Fibroblast of skin of left biceps (primary cell): ENCODE measurements at places on chromosomes 2 and 18.

- peak; percentile 35 for DNase-seq
Observed at GRCh38 chr2:202113571-202114142, 40.6 kb downstream of the KIAA2012 start.

GRCh38 chr2:221943076-221943810 lies 355.6 kb downstream of the PAX3 start:
- DNase-seq, result no peak

DNA sequence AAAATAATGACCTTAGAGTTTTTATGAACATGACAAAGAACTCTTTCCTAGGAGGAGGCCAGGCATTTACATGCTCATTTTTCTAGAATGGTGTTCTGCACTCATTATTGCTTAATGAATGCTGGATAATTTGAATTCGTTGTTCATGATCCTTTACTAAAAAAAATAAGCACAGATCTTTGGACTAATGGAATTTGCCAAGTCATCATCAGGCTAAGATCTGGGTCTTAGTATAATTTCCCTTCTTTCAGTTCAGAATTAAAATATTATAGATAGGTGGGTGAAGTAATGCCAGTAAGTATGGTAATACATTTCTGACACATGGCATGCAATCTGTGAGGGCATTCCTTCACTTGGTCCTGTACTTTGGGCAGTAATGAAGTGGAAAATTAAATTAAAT lies 143.8 kb upstream of the AQP4 start:
- DNase-seq, result no peak

DNA sequence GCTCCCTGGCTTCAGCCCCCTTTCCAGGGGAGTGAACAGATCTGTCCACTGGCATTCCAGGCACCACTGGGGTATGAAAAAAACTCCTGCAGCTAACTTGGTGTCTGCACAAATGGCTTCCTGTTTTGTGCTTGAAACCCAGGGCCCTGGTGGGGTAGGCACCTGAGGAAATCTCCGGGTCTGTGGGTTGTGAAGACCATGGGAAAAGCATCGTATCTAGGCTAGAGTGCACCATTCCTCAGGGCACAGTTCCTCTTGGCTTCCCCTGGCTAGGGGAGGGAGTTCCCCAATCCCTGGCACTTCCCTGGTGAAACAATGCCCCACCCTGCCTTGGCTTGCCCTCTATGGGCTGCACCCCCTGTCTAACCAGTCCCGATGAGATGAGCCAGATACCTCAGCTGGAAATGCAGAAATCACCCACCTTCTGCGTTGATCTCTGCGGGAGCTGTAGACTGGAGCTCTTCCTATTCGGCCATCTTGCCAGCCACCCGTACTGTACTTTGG lies 34.1 kb downstream of the TFPI start:
- DNase-seq, result no peak

DNA sequence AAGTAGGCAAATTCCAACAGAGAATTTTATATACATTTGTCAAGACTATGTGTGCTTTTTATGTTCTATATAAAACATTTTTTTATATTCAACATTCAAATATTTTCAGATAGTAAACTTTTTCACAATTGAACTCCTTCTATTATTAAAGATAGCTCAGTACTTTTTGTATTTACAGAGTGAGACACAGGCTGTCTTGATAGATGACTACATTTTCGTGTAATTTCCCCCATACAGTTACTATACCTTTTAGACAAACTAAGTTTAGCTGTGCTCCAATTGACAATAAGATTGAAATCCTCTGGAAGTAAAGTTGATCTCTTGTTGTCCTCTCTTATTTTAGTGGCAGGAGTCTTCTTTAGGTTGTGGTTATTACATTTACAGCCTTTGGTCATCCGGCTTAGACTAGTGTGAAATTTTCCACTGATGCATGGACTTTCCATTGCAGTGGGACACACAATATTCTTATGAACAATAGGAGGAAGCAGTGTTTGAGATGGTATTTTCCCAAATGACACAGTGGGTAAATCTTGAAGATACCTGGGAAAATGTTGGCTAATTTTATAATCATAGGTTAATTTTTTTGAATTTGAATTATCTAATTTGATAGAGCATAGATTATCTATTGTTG lies 21.0 kb downstream of the ZSWIM2 start:
- DNase-seq, result no peak

DNA sequence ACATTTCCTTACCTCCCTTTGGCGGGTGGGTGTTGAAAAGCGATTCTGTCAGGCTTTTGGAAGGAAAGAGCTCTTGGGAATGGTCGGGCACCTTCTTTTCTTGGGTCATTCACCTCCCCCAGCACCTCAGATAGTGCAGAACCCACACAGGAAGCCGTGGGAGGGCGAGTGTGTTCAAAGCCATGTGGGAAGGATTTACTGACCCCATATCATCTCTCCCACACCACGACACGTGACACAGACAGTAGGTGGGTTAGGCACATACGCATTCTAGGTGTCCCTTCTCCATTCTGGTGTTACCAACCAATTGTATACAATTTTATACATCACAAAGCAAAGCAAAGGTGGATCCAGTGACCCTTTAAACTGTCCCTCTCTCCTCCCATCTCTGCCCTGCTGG lies 263.7 kb upstream of the REV1 start:
- no peak for DNase-seq

DNA sequence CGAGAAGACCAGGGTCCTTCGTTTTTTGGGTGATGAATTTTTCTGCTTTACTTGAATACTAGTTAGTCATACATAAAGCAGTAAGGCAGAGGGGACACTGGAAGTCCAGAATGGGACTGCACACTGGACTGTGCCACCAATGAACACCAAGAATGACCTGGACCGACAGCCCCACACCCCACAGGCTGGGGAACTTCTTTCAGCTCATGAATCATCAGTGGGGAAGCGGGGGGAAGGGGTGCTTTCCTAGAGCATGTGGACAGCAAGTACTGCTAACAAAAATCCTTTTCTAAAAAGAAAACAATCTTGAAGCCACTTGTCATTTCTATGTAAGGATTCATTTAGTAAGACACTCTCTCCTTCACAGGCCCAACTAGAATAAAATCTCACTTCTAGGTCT lies 86.0 kb downstream of the DTNB start:
- no peak for DNase-seq

GRCh38 chr18:37612524-37613252 lies 47.1 kb upstream of the CELF4 start:
- DNase-seq, result no peak

DNA sequence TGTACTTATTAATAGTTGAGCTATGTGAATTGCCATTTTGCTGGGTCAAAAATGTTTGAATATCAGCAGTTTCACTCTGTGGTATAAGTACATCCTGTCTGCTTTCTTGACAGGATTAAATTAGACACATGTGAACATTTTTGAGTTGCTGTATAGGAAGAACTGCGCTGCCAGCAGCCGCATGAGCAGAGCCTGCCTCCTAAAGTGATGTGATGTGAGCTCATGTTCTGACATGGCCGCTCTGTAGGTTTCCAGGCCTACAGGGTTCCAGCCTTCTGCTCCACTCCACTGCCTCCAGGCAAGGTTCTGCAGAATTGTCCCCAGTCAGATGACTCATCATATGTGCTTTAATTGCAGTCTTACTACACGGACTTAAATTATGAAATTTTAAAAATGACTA lies 119.7 kb upstream of the NFATC1 start:
- DNase-seq, result no peak

DNA sequence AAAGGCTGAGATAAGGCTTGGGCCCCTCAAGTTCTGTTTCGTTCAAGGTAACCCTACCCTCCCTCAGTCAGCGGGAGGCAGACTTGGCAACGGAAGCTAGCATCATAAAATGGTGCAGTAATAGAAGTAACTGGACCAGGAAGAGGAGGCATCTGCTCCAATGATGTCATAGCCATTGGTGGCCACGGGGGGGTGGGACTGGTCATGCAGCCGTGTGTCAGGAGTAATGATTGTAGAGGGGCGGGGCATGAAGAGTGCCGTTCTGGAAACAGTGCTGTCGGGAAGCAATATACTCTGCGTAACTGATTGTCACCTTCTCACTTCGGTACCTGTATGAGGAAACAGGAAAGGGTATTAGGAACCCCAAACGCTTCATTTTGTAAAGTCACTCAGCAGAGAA lies 6.9 kb upstream of the POLR2D start:
- DNase-seq, result no peak

GRCh38 chr18:50981381-50981780 lies 13.5 kb downstream of the ELAC1 start:
- no peak for DNase-seq

GRCh38 chr2:139156730-139157129 lies 376.5 kb upstream of the NXPH2 start:
- no peak for DNase-seq

DNA sequence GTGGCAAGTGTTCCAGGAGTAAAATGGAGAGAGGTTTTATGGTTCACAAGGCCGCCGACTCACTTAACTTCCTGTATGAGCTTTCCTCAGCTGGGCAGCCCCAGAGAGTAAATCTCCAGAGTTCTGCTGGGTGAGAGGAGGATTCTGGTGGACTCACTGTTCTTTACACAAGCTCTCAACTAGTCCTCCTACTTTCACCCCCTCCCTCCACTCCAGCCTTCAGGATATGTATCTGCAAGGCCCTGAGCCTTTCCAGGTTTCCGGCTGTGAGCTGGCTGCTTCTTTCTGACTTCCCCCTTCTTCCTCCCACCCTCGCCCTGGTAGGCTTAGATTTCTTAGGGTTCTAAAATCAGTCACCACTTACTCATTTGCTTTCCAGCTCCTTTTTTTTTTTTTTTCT lies 34.0 kb downstream of the EML6 start:
- no peak for DNase-seq

DNA sequence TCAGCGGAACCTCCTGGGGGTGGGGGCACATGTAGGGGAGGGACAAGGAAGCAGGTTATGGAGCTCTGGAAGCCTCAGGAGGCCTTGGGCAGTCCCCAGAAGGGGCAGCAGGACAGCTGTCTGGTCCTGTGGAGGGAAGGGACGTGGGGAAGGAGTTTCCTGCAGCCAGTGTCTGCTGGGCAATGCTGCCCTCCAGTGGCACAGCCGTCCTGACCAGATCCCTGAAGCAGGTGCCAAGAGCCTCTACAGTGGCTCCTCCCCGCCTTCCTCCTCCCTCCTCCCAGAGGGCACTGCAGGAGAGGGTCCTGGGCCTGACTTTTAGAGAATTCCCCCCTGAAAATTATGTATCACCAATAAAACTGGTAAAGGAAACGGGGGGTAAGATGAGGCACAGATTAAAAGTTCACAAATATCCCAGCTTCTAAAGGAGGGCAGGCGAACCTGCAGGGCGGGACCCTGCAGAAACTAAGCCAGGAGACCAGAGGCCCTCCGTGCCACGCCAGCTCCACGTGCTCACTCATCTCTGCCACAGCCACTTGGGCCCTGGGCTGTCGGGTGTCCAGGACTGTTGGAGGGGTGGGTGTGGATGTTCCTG lies 258.5 kb downstream of the TWIST2 start:
- peak; percentile 9 for DNase-seq

DNA sequence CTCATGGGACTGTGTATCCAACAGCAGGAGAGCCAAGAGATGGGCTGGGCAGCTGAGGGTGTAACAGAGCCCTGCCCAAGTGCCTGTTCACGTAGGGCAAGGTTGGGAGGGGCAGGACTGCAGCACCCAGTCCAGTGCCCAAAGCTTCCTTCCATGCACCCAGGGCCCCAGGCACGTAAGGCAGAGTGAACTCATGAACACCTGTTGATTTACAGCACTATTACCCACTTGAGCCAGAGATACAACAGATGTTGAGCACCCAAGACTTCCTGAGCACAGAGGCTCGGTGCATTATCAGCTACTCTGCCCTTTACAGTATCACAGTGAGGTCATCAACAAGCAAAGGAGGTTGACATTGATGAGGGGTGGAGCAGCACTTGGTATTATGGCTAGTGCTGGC lies 50.2 kb upstream of the FHL2 start:
- DNase-seq, result no peak

DNA sequence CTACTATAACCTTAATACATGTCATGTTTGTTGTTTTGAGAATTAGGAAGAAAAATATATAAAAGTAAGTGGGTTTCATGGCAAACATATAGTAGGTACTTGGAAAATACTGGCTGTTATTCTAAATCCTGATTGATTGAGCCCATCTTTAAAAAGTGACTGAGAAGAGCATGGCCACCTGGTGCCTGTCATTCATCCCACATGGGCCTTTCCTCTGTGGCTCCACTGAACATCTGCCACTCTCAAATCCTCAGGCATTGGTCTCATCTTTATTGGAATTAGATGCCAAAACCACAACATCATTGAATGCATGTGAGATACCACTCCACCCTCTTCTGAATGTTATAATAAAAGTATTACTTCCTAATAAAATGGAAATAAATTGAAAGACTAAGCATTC lies 101.6 kb upstream of the TTN start:
- DNase-seq, result no peak

GRCh38 chr18:32271672-32272208 lies 81.9 kb downstream of the MEP1B start:
- DNase-seq, result peak; percentile 9

GRCh38 chr2:58502931-58503330 lies 261.8 kb upstream of the FANCL start:
- DNase-seq, result no peak

GRCh38 chr2:57681650-57682049 lies 365.0 kb upstream of the VRK2 start:
- no peak for DNase-seq

GRCh38 chr2:9778012-9778411 lies 65.3 kb upstream of the TAF1B start:
- DNase-seq, result no peak

GRCh38 chr2:231152800-231153557 lies 28.1 kb upstream of the HTR2B start:
- DNase-seq, result no peak

DNA sequence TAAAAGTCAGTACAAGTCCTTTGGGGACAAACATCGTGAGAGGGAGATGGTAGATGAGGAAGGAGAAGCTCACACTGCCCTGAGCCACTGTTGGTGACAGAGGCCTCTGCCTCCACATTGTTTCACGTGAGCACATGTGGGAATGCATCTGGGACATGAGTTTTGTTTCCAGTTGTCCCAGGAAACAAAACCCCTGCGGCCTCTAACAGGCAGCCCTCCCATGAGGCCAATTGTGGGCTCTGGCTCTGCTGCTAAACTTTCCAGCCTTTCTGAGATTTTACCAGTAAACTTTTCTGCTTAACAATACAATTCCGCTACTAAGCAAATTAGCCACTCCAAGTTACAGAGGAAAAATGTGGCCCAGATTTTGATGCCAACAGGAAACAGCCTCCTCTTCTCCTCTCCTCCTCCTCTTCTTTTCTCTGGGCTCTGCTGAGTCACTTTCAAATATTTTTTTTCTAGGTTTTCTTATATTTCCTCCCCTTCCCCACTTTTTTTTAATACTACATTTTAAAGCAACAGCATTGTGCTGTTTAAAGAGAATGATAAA lies 23.4 kb upstream of the LRRC30 start:
- DNase-seq, result no peak

GRCh38 chr2:86249176-86249575 lies 49.9 kb downstream of the MRPL35 start:
- DNase-seq, result no peak

DNA sequence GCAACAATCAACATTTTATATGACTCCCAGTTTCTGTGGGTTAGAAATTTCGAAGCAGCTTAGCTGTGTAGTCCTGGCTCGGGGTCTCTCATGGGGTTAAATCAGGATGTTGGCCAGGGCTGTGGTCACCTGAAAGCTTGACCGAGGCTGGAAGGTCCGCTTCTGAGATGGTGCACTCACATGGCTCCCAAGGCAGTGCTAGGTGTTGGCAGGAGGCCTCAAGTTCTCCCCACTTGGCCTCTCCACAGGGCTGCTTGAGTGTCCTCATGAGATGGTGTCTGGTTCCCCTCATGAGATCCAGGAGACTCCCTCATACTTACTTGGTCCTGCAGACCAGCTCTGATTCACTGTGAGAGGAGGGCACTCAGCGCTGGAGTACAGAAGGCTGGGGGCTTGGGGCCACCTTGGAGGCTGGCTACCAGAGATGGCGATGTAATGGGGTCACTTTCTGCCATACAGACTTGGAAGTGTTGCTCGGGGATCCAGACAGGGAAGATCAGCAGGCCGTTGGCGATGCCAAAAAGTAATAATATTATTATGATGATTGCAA lies 98.8 kb downstream of the INHBB start:
- DNase-seq, result no peak
